Sigmoid colon (tissue), 7 donors: ENCODE measurements at places on chromosomes 3 and 15. TPM values are rescaled to one million over a fixed set of nuclear protein-coding genes. Genes with fewer than 3 reads are reported as not detected.

The NCEH1 gene
- total RNA-seq = 1.7 TPM

The PTPN23 gene
- total RNA-seq = 11.4 TPM

The EPHB1 gene
- total RNA-seq = 3.6 TPM

The BLM gene
- not detected for total RNA-seq

The RCCD1 gene
- 6.8 TPM for total RNA-seq

The DUOXA2 gene
- total RNA-seq = not detected

The CPN2 gene
- not detected for total RNA-seq

The ASB14 gene
- total RNA-seq = not detected

The EBLN2 gene
- total RNA-seq = 6.7 TPM

The PP2D1 gene
- total RNA-seq = not detected

The NOX5 gene
- not detected for total RNA-seq

The SLC24A5 gene
- total RNA-seq = 0.36 TPM

The FETUB gene
- total RNA-seq = not detected

The SEMA5B gene
- not detected for total RNA-seq

The EFHB gene
- total RNA-seq = not detected

The TMEM45A gene
- total RNA-seq = 17.6 TPM

The ATP10A gene
- total RNA-seq = 7.2 TPM

The BSN gene
- 0.81 TPM for total RNA-seq

The FANCD2 gene
- 2.9 TPM for total RNA-seq

The ALDH1A2 gene
- total RNA-seq = 1.9 TPM

The PLA2G4F gene
- not detected for total RNA-seq

The PAQR9 gene
- not detected for total RNA-seq

The SEMA6D gene
- total RNA-seq = 6.9 TPM

GRCh38 chr15:78709263-78709882 is 68.4 kb upstream of the CHRNB4 start:
- peak; percentile 88 for DNase-seq

GRCh38 chr3:12180218-12180617 is 21.5 kb upstream of the TIMP4 start:
- no peak for DNase-seq

- no peak for DNase-seq
Measured at GRCh38 chr3:170712336-170712735, 126.5 kb upstream of the SLC7A14 start.

- no peak for DNase-seq
Measured at GRCh38 chr15:63539521-63539920, 35.1 kb downstream of the USP3 start.

DNA sequence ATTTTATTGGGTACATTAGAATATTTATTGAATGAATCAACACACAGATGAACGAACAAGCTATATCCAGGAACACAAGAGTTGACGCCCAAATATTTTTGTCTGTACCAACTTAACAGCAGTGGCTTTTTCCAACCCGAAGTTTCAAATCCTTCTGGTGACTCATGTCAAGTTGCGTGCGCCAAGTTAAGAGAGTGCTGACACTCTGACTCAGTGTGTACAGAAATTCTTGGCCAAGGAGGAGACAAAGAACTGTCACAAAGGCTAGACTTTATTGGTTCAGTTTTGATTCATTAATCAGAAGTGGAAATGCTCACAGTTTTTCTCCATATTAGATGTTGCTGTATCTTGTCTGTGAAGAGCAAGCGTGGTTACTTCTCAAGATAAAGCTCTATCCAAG is 59.6 kb upstream of the TSC22D2 start:
- peak; percentile 71 for DNase-seq

GRCh38 chr3:114452256-114452655 is 158.4 kb downstream of the TIGIT start:
- DNase-seq = no peak

DNA sequence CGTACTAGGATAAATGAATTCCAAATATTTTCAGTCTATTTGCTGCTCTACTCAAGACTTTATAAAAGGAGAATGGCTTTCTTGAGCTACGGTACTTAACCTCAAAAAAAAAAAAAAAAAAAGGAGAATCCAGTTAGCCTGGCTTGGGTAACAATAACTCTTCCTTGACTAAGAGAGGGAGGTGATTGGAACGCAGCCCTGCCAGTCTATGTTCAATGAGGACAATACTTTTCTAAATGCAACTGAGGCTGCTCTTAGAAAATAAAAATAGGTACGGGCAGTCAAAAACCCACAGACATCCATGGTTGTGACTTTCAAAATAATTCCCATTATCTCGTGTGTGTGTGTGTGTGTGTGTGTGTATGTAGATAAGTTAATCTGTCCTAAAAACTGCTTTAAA is 661.7 kb upstream of the NAALADL2 start:
- no peak for DNase-seq

GRCh38 chr3:179234199-179234598 is 16.7 kb downstream of the KCNMB3 start:
- no peak for DNase-seq

- no peak for DNase-seq
Measured at GRCh38 chr15:44780608-44781007, 44.3 kb downstream of the TRIM69 start.

GRCh38 chr3:43995547-43996378 is 245.9 kb upstream of the TOPAZ1 start:
- no peak for DNase-seq

DNA sequence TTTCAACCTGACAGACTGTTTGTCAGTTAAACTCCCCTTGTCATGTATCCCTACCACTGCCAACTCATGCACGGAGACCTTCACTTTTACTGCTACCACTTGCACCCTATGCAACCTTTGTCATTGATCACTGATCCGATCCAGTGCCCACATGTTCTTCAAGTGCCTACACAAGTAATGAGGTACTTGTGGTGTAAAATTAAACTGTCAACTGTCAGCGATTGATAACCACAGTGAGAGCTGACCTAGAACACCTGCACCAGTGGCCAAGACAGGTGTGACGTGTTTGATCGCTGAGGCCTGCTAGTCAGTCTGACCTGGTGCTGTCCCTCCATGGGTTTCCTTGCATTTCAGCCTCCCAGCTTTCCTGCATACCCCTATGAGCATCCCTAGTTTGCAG is 55.6 kb downstream of the MECOM start:
- DNase-seq = no peak

DNA sequence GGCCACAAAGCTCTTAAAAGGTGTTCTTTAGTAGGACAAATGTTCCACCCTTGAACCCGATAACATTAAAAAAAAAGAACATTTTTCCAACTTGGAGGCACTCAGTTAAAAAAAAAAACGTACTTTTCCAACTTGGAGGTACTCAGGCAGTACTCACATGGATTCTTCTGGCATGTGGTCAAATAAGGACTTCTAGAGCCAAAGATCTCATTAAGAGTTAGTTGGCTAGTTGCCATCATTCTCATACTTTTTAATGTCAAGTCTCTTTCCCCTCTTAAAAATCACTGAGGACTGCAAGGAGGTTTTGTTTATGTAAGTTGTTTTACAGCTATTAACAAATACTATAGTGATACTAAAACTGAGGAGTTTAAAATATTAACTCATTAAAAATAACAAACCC is 101.0 kb downstream of the CADPS start:
- no peak for DNase-seq

DNA sequence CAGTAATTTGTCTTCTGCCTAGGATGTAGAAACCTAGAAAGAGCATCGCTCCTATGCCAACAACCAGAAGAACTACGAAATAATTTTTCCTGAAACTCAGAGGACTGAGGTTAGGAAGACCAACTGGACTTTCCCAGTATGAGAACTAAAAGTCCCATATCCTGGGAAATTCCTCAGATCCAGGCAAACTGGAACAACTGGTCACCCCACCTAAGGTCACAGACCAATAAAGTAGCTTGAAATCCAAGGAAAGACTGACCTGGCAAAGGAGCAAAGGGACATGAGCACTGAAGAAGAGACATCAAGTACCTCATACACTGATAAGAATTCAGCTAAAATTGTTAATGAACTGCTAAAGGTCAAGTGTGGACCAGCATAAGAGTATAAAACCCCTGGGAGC is 6.6 kb downstream of the RPL39L start:
- DNase-seq = no peak

- DNase-seq = no peak
Measured at GRCh38 chr15:61309031-61309511, 80.0 kb upstream of the RORA start.

- no peak for DNase-seq
Measured at GRCh38 chr3:141255137-141255845, 23.7 kb downstream of the PXYLP1 start.

DNA sequence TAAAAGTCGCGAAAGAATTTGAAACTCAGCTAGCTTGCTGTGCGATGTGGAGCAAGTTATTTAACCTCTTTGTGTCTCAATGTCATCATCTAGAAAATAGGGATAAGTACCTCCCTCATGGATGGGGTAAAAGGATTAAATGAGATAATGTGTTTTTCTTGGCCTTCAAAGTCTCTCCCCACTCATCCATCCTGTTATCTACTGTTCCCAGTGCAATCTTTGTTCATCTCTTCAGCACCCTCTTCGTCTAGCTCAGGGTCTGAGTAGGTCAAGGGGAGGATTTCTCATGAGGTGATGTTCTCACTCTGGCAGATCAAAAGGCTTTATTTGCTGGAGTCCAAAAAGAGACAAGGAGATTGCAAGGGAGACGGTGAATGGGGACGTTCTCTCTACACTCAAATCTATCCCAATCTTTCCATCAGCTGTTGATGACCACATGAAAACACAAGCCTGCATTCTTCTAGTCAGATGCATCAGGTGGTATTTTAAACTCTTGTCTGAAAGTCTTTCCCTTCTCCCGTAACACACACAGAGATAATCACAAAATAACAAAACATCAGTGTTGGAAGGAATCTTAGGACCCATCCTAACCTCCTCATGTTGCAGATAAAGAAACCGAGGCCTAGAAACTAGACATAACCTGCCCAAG is 1.3 kb downstream of the MESD start:
- DNase-seq = no peak

GRCh38 chr3:124714223-124714853 is 15.9 kb upstream of the UMPS start:
- DNase-seq = no peak

- no peak for DNase-seq
Measured at GRCh38 chr15:45224621-45225217, 27.3 kb upstream of the SLC28A2 start.

- DNase-seq = no peak
Measured at GRCh38 chr15:87626860-87627259, 629.7 kb downstream of the NTRK3 start.

DNA sequence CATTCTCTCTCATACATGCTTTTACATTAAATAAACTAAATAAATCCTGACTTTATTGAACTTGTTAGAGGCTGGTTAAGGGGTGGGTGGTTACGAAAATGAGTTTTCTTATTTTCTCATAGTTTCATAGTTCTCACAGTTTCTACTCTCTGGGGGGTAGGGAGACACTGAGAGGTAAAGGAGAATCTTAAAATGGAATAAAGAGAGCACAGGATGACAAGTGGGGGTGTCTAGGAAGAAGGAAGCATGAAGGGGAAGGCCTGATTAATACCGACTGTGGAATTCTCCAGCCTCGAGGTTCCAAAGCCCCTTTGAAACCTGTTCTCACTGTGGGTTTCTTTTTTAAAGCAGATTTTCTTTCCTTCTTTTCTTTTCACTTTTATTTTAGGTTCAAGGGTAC is 66.4 kb upstream of the TRA2B start:
- no peak for DNase-seq

DNA sequence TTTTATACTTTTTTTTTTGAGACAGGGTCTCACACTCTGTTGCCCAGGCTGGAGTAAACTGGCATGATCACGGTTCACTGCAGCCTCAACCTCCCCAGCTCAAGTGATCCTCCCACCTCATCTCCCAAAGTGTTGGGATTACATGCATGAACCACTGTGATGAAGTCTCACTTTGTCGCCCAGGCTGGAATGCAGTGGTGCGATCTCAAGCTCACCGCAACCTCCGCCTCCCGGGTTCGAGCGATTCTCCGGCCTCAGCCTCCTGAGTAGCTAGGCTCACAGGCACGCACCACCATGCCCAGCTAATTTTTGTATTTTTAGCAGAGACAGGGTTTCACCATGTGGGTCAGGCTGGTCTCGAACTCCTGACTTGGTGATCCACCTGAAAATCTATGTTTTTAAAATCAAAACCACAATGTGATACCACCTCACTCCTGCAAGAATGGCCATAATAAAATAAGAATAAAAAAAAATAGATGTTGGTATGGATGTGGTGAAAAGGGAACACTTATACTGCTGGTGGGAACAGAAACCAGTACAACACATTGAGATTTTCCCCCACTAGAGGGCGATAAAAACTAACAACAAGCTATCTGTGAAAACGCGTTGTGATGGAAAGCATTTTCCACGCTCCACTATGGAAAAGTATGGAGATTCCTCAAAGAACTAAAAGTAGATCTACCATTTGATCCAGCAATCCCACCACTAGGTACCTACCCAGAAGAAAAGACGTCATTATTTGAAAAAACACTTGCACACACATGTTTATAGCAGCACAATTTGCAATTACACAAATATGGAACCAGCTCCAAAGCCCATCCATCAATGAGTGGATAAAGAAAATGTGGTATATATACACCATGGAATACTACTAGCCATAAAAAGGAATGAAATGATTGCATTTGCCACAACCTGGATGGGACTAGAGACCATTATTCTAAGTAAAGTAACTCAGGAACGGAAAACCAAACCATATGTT is 26.8 kb upstream of the OCA2 start:
- no peak for DNase-seq

DNA sequence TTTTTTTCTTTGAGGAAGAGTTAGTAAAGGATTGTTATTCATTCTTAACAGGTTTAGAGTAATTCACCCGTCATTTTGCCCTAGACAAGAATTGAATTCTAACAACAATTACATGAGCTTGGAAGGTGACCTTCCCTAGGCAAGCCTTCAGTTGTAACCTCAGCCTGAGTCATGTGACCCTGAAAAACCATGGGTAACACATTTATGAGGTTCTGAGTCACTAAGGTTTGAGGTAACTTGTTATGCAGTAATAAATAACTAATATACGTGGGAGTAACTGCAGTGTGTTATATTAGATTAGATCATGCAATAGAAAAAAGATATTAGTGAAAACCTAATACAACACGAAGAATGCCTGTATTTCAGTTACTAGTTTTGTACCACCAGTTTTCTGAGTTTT is 237.6 kb upstream of the NDN start:
- DNase-seq = no peak

GRCh38 chr3:39443530-39443929 is 23.9 kb upstream of the MOBP start:
- no peak for DNase-seq
